ENCODE measurements at places on chromosomes 2 and 18. TPM values are rescaled to one million over a fixed set of nuclear protein-coding genes. Genes with fewer than 3 reads are reported as not detected.

Gene REG3G
- total RNA-seq, result not detected

Gene KIF5C
- 17.9 TPM for total RNA-seq

Gene DTNA
- not detected for total RNA-seq

Gene KRCC1
- 16.9 TPM for total RNA-seq

Gene ORC4
- 34.2 TPM for total RNA-seq

Gene TDRD15
- not detected for total RNA-seq

DNA sequence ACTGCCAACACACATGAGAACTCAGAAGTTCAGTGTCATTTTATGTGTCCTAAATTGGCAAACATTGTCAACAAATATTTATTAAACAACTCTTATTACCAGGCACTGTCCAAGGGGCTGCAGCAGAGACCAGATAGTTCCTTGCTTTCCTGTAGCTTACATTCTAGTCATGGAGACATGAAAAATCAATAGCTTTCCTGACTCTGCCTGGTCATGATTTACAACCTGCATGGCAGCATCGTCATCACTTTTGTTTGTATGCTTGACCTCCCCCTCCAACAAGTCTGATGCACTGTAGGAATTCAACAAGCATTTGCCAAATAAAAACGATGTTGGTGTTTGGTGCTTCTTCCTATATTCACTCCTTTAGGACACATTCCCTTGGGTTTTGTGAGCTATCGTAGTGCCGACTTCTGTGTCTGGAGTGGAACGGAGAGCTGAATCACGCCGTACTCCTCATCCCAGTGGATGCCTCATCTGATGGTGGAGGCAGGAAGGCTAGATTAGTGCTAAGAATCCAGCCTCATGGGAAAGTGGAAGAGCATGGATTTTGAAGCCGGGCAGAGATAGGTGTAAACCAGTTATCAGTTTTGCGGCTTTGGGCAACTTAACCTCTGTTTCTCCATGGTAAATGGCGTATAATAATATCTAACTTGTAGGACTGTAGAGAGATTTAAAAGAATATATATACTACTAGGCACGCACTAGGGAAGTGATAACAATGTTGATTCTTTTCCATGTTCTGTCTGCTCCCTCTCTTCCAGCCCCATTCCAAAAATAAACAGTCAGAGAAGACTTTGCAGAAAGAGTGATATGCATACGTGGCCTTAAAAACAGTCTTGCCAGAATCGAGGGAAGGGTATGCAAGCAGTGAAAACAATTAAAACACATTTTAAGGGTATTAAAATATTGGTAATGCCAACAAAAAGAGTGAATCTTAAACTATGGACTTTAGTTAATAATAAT, 120.5 kb upstream of the ZFP36L2 start:
- DNase-seq, result no peak

DNA sequence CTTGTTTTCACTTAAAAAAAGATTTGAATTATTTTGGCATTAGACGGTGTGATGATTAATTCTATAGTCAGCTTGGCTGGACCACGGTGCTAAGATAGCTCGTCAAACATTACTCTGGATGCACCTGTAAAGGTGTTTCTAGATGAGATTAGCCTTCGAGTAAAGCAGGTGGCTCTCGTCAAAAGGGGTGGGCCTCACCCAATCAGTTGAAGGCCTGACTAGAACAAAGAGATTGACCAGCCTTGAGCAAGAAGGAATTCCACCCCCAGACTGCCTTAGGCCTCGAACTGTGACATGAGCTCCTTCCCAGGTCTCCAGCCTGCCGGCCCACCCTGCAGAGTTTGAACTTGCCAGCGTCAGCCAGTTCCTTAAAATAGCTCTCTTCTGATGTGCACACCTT, 73.4 kb downstream of the TWIST2 start:
- no peak for DNase-seq

GRCh38 chr2:120857931-120858330, 122.3 kb downstream of the GLI2 start:
- DNase-seq, result no peak

DNA sequence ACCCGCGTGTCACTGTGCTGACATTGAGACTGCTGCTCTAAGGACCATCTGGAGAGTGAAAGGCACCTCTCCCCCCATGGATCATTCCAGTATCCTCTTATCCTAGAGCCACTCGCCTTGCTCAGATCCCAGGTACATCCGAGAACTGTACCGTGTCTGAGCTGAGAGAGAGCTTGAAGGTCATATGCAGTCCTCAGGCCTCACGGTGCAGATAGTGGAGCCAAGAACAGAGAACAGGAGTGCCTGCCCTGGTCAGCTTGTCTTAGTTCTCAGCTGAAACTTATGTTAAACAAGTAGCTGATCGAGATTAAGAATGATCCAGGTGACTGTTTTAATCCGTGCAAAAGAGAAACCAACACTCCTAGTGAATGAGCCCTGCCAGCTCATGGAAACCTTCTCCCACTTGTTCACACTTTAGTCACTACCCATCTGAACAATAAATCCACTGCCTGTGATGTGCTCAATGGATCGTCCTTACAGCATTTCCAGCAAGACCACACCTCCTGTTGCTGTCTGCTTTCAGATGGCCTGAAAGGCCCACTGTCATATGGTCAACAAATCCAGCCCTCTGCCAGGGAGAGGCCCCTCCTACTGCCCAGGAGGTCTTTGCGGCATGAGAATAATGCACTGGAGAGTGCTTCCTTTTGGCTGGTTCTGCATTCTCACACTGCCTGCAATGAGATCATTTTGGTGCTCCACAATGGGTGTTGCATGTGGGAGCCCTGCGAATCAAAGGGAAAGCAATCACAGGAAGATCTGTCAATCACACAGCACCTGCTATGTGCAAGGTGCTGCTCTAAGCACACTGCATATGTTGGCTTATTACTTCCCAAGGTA, 43.7 kb upstream of the APCDD1 start:
- no peak for DNase-seq

DNA sequence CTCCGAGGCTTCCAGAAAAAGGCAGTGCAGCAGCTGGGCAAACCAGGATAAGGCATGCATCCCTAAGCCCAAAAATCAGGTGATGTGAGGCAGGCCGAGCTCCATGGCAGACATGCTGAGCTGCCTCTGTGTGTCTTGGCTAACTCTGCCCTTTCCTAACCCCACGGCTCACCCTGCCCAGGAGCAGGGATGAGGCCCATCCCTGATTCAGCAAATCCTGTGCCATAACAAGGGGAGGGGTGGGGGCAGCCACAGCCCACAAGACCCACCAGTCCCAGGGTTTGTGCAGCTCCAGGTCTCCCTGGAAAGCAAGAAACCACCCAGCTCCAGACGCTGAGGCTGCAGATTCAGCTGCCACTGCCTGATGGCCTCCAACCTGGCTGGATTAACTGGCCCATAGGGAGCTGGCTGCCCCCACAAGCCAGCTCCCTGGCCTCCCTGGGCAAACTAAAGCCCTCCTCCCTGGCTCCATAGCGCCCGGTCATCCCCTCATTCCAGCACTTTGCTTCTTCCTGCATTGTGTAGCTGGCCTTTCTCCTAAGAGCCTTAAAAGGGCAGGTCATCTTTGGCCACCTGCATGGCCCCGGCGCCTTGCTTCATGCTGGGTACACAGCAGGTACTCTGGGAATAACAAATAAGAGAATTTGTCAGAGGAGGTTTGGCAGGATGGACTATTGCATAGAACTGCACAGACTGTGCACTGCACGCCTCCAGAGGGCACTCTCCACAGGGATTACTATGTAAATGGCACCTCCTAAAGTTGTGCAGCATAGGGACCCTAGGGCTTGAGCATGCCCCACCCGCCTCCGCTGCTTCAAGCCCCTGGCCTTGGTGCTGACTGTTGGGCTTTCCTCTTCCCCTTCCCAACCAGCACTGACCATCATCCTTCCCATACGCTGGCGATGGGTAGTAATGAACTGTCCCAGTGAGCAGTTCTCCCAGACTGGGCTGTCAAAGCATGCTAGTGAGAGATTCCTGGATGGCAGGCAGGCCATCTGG, 10.7 kb downstream of the STEAP3 start:
- DNase-seq, result no peak

DNA sequence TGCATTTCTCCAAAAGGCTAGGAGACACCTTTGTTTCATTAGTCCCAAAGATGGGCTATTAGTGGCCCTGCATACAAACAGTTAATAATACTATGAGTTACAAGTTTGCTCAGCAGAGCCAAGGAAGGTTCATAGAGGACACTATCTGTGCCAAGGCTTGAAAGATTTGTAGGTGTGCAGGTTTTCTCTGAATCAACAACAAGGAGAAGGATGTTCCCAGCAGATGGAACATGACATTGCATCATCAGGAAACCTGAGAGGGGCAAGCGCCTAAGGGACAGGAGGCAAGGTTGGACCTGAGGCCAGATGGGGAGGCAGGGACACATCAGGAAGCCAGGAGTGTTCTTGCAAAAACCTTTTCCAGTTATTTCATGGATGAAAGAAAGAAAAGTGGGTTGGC, 35.4 kb upstream of the STK17B start:
- DNase-seq, result no peak

DNA sequence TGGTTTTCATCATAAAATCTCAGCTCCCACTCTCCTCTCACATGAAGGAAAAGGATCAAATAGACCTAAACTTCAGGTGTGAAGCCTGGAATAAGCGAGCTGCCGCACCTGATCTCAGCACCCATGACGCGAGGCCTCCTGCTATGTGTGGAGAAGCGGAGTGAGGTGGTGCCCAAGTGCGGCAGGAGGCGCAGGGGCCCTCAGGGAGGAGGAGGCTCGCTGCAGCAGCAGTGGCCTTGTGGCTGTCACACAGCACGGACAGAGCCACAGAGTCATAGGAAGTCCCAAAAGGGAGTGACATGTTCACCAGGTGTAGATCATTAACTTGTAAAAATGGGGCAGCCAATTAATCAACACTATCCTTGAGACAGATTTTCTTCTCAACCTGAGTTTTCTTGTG, 9.1 kb downstream of the SCLY start:
- DNase-seq, result no peak

- DNase-seq, result no peak
Observed at GRCh38 chr2:3201281-3201680, 176.3 kb downstream of the EIPR1 start.

- DNase-seq, result no peak
Observed at GRCh38 chr2:48345176-48345575, 184.8 kb upstream of the STON1 start.

DNA sequence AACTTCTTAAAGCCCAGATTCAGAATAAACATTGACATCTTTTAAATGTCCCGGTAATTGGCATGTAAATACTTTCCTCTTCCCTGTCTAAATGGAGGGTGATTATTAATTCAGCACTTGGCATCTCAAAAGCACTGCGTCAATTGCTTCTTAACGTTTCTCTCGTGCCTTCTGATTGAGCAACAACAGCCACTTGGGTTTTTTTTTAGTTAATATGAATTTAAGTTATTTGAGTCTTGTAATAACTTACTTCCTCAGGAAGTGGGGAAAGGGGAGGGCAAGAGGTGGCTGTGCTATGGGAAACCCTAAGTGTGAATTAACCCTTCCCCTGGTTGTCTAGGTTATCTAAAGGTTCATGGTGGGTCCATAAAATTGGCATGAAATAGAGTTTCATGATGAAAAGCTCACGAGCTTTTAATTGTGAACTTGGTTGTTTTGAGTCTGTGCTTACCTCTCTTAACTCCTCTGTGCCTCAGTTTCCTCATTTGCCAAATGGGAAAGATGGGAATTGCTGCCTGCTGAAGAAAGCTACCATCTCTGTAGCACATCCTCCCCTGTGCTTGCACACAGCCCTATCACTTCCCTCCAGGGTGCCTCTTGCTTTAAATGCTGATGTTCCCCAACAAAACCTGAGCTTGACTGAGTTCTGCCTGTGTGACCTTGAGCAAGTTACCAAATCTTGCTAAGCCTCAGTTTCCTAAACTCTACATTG, 126.3 kb upstream of the BCL2L11 start:
- no peak for DNase-seq

DNA sequence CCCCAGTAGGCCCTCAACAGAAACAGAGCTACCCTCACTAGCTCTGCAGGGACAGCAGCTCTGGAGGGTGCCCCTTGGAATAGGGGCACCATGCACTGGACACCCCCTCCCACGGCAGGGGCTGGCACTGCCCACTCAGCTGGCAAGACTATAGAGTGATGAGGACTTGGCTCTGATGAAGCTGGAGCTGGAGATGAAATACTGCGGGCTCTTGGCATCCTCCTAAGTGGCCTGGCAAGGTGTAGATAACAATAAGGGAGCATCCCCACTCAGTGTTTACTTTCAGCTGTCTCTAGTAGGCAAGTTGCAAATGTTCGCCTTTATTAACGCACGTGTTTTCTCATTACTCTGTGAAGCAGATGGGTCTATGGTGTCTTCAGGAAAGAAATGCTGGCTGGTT, 92.7 kb downstream of the PDCL3 start:
- DNase-seq, result no peak

DNA sequence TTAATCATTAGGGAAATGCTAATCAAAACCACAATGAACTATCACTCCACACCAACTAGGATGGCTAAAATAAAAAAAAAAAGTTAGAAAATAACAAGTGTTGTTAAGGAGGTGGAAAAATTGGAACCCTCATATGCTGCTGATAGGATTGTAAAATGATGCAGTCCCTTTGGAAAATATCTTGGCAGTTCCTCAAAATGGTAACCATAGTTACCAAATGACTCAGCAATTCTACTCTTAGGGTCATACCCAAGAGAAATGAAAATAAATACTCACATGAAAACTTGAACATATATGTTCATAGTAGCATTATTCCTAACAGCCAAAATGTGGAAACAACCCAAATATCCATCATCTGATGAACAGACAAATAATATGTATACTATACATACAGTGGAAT, 15.7 kb upstream of the ACVR2A start:
- no peak for DNase-seq

- no peak for DNase-seq
Observed at GRCh38 chr2:111053825-111054515, 66.7 kb upstream of the BCL2L11 start.

- no peak for DNase-seq
Observed at GRCh38 chr2:54332386-54332785, 76.4 kb upstream of the TSPYL6 start.

DNA sequence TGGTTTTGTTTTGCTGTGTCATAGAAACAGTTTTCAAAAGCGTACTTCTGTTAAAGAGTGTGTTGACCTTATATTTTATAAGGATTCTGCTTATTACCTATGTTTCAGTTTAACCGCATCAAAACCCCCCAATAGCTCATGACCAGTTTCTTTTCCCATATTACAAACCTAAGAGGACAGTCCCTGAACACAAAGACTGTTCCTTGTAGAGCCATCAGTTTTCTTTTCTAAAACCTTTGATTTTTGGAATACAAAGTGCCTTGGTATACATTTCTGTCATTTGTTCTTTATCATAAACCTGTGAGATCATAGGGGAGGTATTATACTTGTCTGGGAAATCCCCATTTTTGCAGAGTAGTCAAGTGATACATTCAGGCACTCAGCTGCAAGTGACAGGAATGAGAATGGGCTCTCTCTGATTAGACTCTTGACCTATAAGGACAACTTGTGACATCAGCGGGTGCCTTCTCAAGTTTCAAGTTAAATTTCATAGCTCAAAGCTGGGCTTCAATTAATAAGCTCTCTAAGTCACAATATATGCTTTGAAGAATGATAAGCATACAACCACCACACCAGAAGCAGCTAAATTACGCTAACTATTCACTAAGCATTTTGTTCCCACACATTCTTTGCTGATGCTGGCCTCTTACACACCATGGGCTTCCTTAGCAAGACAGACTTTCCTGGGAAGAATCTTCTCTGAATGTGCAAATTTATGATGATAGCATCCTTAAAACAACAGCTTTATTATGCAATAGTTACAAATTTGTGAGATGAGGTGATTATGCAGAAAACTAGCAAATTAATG, 97.5 kb upstream of the CD302 start:
- DNase-seq, result no peak

GRCh38 chr2:221380062-221380461, 192.0 kb downstream of the EPHA4 start:
- no peak for DNase-seq

- no peak for DNase-seq
Observed at GRCh38 chr2:221405521-221405920, 166.6 kb downstream of the EPHA4 start.

Measured in activated T-helper 1 cell treated with anti-CD3 and anti-CD28 coated beads, Interleukin-12 subunit alpha, Interleukin-12 subunit beta, Interleukin-2, Interleukin-4 antibody, amounts not matched to agents 30 ng/mL and 10 ng/mL and 1 ng/mL, durations not matched to agents 14 hours and 24 hours and 36 hours (primary cell).